ENCODE measurements at places on chromosomes 11 and 22.

DNA sequence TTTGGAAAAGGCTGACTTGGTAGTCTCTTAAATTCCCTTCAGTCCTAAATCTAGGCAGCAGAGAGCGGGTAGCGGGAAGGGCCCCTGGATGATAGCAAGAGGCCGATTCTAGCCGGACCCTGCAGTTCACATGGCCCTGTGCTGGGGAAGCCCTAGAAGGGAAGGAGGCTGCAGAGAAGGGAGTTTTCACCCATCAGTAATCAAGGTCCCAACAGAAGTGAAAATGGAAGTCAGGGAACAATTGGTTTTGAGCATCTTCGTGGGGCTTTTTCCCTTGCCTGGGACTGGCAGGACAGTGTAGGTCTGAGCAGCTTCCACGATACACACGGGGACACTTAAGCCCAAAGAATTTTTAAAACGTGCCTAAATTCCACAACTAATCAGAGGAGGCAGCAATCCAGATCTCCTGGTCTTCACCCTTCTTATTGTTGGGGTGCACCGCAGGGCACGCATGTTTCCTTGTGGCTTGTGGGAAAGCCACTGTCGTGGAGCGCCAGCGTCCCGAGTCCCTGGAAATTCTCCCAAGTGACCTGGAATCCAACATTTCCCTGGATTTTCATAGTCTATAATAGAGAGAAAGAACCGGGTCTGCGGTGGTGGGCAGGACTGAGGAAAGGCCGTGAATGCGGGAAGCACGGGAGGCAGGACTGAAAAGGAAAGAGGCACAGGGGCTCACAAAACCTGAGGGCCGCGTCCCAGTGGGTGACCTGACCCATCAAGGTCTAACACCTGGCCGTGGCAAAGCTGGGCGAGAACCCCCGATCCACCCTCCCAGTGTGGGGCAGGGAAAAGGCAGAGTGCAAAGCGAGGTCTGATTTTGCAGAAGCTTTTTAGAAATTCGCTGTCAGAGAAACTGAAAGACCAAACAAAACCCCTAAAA is 846 bp upstream of the OAF start:
- no peaks in the 10 kb centered on the region for H3K27me3 ChIP-seq
- DNase-seq = no peak
- peaks cover 14% of the 10 kb centered on the region for H3K4me1 ChIP-seq
- peak overlapping the region; percentile 37 for H3K4me3 ChIP-seq
- peak overlapping the region; percentile 63 for H3K27ac ChIP-seq

- peaks cover 45% of the 10 kb centered on the region for H3K4me1 ChIP-seq
- no peak for DNase-seq
- no peaks in the 10 kb centered on the region for H3K27me3 ChIP-seq
Observed at GRCh38 chr11:119335655-119336543, 1.6 kb downstream of the RNF26 start.

DNA sequence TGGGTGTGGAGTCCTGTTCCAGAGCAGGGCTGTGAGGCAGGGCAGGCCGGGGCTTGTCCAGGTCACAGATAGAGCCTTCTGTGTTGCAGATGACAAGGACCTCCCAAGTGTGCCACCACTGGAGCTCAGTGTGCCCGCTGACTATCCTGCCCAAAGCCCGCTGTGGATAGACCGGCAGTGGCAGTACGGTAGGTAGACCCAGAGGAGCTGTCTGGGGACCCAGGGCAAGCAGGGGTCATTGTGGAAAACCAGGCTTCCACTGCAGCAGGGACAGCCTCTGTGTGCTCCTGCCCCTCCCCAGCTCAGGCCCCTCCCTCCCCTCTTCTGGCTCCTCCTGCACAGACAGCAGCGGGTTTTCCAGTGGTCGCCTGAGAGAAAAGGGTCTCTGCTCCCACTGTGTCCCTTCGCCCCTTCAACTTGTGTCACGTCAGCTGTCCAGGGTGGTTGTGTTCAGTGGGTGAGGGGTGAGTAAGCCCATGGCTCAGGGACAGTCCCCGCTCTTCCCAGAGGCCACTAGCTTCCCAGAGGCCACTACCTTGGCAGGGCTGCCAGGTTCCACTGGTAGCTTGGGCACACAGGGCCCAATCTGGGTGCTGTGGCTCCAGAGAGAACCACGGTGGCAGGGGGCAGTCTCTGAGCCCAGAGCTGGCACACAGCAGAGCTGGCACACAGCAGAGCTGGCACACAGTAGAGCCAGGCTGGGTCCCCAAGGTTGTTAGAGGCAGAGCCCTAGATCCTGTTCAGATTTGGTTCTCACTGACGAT is 78.4 kb downstream of the MED15 start:
- no peak overlapping the region for H3K27ac ChIP-seq
- H3K4me1 ChIP-seq = no peaks in the 10 kb centered on the region
- no peak overlapping the region for H3K4me3 ChIP-seq
- H3K27me3 ChIP-seq = no peaks in the 10 kb centered on the region
- H3K36me3 ChIP-seq = peaks cover 53% of the 10 kb centered on the region

- DNase-seq = no peak
- H3K27ac ChIP-seq = no peak overlapping the region
- no peaks in the 10 kb centered on the region for H3K36me3 ChIP-seq
- H3K4me1 ChIP-seq = peaks cover 25% of the 10 kb centered on the region
- H3K4me3 ChIP-seq = no peak overlapping the region
- H3K27me3 ChIP-seq = no peaks in the 10 kb centered on the region
Observed at GRCh38 chr11:12768726-12769673, 94.8 kb downstream of the TEAD1 start.

DNA sequence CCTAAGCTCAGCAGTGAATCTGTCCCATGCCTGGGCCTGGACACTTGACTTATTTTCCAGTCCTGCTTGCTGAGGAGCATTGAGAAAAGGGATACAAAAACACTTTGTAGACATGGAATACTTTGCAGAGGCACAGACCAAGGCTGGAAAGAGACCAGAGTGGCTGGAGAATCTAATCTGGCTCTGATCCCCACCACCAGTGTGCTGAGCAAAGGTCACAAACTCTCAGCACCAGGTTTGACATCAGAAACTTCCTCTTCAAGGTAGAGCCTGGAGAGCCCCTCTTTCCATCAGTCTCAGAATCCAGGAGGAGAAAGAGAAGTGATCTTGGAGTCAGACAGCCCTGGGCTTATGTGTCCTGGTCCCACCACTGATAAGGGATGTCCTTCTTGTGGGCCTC is 53.5 kb downstream of the ISX start:
- no peak for DNase-seq
- no peaks in the 10 kb centered on the region for H3K36me3 ChIP-seq
- no peak overlapping the region for H3K27ac ChIP-seq
- no peaks in the 10 kb centered on the region for H3K4me1 ChIP-seq
- H3K27me3 ChIP-seq = no peaks in the 10 kb centered on the region

- no peak for DNase-seq
- no peaks in the 10 kb centered on the region for H3K27me3 ChIP-seq
- peaks cover 6% of the 10 kb centered on the region for H3K4me1 ChIP-seq
- H3K36me3 ChIP-seq = no peaks in the 10 kb centered on the region
- no peak overlapping the region for H3K27ac ChIP-seq
- H3K4me3 ChIP-seq = no peak overlapping the region
Observed at GRCh38 chr11:112789481-112789880, 171.7 kb upstream of the NCAM1 start.

GRCh38 chr11:35963911-35964310 is 20.0 kb downstream of the LDLRAD3 start:
- no peak for DNase-seq
- no peaks in the 10 kb centered on the region for H3K27me3 ChIP-seq

DNA sequence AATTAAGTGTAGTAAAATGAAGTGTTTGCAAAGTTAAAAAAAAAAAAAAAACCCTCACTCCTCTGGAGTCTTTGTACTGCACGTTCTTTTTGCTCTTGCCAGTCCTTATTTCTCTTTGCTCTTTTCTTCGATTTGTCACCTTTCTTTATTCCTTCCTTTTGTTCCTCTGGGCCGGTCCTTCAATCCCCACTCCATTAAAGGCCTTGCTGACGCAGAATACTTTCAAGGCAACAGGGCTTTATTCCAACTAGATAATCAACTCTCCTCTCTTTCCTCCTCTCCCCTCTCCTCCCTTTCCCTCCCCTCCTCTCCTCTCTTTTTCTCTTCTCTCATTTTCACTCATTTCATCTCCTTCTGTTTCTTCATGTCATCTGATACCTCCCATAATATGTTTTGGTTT is 138.2 kb upstream of the NTM start:
- H3K27me3 ChIP-seq = no peaks in the 10 kb centered on the region
- H3K27ac ChIP-seq = no peak overlapping the region
- no peak overlapping the region for H3K4me3 ChIP-seq
- H3K4me1 ChIP-seq = no peaks in the 10 kb centered on the region
- H3K36me3 ChIP-seq = no peaks in the 10 kb centered on the region

DNA sequence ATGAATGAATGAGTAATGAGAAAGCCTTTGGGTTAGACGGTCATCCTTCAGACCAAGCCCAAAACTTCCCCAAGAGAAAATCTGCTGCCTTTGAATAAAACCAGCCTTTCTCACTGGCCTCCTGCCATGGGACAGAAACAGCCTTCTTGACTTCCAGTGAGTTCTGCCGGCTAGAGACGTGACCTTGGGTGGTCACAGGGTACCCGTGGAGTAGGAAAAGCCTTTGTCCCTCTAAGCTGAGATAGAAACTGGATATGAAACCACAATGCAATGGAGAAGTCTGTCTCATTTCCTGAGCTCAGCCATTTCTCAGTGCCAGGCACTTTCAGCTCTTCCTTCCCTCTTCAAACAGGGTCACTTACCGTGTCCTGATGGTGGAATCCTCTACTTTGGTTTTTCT is 21.2 kb upstream of the YWHAH start:
- peak; percentile 9 for DNase-seq
- no peaks in the 10 kb centered on the region for H3K36me3 ChIP-seq
- H3K4me1 ChIP-seq = no peaks in the 10 kb centered on the region
- H3K4me3 ChIP-seq = no peak overlapping the region
- no peaks in the 10 kb centered on the region for H3K27me3 ChIP-seq
- H3K27ac ChIP-seq = no peak overlapping the region

GRCh38 chr11:125569915-125570621 is 791 bp downstream of the EI24 start:
- no peak for DNase-seq
- H3K36me3 ChIP-seq = peaks cover 14% of the 10 kb centered on the region
- peak overlapping the region; percentile 94 for H3K4me3 ChIP-seq
- H3K27me3 ChIP-seq = no peaks in the 10 kb centered on the region
- H3K4me1 ChIP-seq = peaks cover 12% of the 10 kb centered on the region

- H3K27me3 ChIP-seq = no peaks in the 10 kb centered on the region
- no peak for DNase-seq
- peaks cover 3% of the 10 kb centered on the region for H3K4me1 ChIP-seq
- H3K4me3 ChIP-seq = no peak overlapping the region
- H3K27ac ChIP-seq = no peak overlapping the region
- H3K36me3 ChIP-seq = no peaks in the 10 kb centered on the region
Observed at GRCh38 chr11:8597182-8597581, 3.2 kb upstream of the STK33 start.

GRCh38 chr22:36562261-36562835 is 33.4 kb upstream of the EIF3D start:
- H3K4me1 ChIP-seq = no peaks in the 10 kb centered on the region
- H3K27ac ChIP-seq = no peak overlapping the region
- DNase-seq = no peak

GRCh38 chr22:19654338-19654987 is 59.8 kb upstream of the SEPTIN5 start:
- H3K4me1 ChIP-seq = no peaks in the 10 kb centered on the region
- no peak for DNase-seq
- H3K36me3 ChIP-seq = no peaks in the 10 kb centered on the region
- H3K4me3 ChIP-seq = no peak overlapping the region

- no peaks in the 10 kb centered on the region for H3K4me1 ChIP-seq
- no peak overlapping the region for H3K27ac ChIP-seq
- no peak overlapping the region for H3K4me3 ChIP-seq
- H3K27me3 ChIP-seq = no peaks in the 10 kb centered on the region
- no peak for DNase-seq
Observed at GRCh38 chr11:8487261-8487660, 106.8 kb downstream of the STK33 start.

DNA sequence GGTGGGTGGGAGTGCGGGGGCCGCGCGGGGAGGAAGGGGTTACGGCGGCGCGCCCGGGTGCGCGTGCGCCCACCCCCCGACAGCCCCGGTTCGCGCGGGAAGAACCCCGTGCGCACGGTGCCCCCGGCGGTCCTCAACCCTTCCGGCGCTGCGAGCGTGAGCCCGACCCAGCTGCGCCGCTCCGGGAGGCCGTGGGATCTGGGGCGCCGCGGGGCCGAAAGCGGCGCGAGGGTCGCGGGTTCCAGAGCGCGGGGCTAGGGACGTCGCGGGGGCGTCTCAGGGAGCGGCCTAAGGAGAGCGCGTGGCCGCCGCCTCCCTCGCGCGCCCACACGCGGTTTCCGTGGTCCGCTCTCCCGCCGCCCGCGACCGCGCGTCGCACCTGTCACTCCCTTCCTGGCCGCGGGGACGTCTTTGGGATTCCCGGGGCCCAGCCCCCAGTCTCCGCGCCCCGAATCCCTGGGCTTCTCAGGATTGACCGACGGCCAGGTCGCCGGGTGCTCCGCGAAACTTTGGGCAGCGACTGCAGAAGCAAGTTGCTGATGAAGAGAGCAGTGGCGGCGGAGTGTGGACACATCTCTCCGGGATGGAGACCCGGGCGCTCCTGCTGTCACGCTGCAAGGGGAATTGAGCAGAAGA is 582 bp downstream of the SREBF2 start:
- H3K27me3 ChIP-seq = no peaks in the 10 kb centered on the region
- H3K36me3 ChIP-seq = no peaks in the 10 kb centered on the region
- peak overlapping the region; percentile 95 for H3K27ac ChIP-seq
- H3K4me3 ChIP-seq = peak overlapping the region; percentile 63
- DNase-seq = peak; percentile 57

- H3K4me1 ChIP-seq = peaks cover 9% of the 10 kb centered on the region
- no peaks in the 10 kb centered on the region for H3K27me3 ChIP-seq
- H3K36me3 ChIP-seq = no peaks in the 10 kb centered on the region
- H3K27ac ChIP-seq = no peak overlapping the region
- no peak overlapping the region for H3K4me3 ChIP-seq
- no peak for DNase-seq
Observed at GRCh38 chr11:86632499-86633269, 39.7 kb downstream of the ME3 start.

GRCh38 chr11:33443684-33444083 is 186.5 kb downstream of the HIPK3 start:
- no peaks in the 10 kb centered on the region for H3K4me1 ChIP-seq
- no peak for DNase-seq
- no peak overlapping the region for H3K4me3 ChIP-seq
- no peak overlapping the region for H3K27ac ChIP-seq
- no peaks in the 10 kb centered on the region for H3K36me3 ChIP-seq

DNA sequence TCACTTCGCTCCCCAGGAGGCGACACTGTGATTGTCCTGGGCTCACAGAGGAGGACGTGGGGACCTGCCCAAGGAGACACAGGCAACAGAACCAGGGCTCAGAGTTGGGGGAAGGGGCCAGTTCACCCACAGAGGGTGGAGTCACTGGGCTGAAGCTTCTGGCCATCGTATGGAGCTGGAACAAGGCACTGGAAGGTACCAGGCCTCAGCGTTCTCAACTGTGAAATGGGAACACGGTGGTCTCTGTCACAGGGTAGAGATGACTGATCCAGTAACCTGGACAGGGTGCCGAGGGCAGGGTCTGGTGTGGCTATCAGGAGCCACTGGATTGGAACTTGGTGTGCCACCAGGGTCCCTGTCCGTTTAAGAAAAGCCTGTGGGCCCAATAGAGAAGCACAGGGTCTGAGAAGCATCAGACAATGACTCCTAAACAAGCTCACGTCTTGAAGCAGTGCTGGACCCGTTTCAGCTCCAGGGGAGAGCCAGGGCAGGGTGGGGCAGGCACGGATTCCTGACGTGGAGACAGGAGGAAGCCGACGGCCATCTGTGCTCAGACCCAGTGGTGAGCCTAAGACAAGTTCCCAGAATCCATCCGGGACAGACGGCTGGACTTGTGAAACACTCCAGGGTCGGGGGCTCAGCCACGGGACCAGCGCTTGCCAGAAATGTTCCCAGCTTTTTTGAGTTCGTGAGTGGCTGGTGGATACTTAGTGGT is 25.0 kb upstream of the KCNQ1OT1 start:
- H3K36me3 ChIP-seq = no peaks in the 10 kb centered on the region
- DNase-seq = peak; percentile 30
